ENCODE measurements at places on chromosomes 3 and 15.

DNA sequence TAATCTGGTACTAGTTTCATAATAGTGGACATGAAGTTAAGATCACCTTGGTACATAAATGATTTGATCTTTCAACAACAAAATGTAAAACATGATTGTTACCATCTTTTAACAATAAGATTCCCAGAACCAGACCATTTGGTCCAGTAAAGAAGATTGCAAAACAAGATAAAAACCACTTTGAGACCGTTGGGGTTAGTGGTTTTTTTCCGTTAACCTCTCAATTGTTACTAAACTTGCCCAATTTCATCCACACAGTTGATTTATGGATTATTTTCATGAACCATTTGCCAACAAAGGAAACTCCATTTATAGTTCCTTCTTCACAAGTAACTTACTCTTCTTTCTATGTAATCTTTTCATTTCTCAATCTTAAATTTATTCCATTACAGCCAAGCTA, 53.8 kb downstream of the ATP8B4 start:
- DNase-seq, result no peak

GRCh38 chr15:43214169-43214568, 6.6 kb downstream of the EPB42 start:
- DNase-seq, result no peak

GRCh38 chr15:72474466-72474911, 359 bp downstream of the ARIH1 start:
- no peak for DNase-seq

GRCh38 chr3:138862531-138862923, 27.8 kb upstream of the PIK3CB start:
- DNase-seq, result peak; percentile 9

GRCh38 chr3:45690336-45691035, 1.3 kb downstream of the SACM1L start:
- DNase-seq, result no peak

- DNase-seq, result no peak
Measured at GRCh38 chr15:47610736-47611135, 106.6 kb upstream of the SEMA6D start.

DNA sequence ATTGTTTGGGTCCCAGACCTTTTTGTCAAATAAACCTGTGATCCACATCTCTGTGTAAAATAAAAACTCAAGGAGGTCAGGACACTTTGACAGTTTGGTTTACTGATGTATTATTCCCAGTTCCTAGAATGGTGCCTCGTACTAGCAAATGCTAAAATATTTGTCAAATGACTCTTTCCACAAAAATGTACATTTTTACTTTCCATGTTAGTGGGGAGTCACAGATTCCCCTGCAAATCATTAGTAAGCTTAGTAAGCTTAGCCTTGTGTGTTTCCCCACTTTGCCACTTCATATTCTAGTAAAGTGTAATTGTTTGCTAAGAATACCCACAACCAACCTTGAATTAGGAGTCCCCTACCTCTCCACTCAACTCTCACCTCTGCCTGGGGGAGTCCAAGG, 2.4 kb upstream of the MAGI1 start:
- peak; percentile 42 for DNase-seq
